ENCODE measurements at places on chromosomes 2 and 18.

GRCh38 chr2:173394091-173394974 lies 39.7 kb downstream of the CDCA7 start:
- DNase-seq: no peak

GRCh38 chr2:15982285-15983044 lies 42.1 kb downstream of the MYCN start:
- no peak for DNase-seq

- no peak for DNase-seq
These were observed 4.3 kb upstream of the COL6A3 start for GRCh38 chr2:237418300-237418699.

DNA sequence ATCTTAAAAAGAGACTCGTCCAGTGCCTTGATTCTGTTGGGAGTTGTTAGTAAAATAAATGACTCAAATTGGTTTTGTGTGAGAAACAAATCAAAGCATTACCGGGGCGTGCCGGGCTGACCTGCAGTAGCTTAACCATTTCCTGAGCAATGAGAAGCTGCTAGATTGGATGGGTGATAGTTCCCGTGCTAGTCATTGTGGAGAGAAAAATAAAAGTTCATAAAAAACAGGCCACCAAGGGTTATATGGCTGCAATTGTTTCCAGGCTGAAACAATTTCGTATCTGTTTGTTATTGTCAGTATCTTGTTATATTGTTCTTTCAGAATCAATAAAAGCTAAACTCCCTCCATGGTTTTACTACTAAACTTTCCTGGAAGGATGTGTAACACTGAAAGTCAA lies 314.4 kb downstream of the MTX2 start:
- DNase-seq: no peak
